ENCODE measurements at places on chromosomes 1 and 21. TPM values are rescaled to one million over a fixed set of nuclear protein-coding genes. Genes with fewer than 3 reads are reported as not detected.

NBPF9 gene
- total RNA-seq: 34.5 TPM

S100A16 gene
- total RNA-seq: 143 TPM

SRP9 gene
- 213 TPM for total RNA-seq

DNA sequence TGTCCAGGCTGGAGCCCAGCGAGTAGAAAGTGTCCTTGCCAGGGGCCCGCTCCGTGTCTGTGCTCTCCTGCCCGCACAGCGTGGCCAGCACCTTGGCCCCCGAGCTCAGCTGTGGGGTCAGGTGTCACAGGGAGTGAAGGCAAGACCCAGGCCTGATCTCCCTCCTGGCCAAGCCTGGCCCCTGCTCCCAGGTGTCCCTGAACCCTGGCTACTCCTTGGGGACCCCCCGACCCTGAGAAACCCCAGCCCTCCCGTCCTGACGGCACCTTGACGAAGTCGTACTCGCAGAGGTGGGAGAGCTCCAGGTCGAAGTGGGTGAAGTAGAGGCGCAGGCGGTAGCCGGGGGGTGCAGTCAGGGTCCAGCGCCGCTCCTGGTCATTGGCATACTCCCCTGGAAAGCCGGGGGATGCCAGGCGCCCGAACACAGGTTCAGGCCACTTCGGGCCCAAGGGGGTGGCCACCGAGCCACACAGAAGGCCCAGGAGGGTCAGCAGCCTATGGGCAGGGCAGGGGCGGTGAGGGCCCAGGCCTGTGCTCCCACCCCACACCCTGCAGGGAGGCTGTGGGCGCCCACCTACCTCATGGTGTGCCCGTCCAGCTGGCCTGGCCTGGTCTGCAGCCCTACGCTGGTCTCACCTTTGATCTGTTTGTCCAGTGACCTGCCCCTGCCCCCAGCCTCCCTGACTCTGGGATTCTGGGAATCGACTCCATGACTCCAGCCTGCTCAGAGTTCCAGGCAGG, at the start of gene MASP2:
TSS of gene MASP2 (minus strand) at position 615 of the 741 bp plus-strand sequence. CDS start at position 583, 32 bp downstream.
- no peaks in the 10 kb centered on the region for H3K27me3 ChIP-seq
- H3K27ac ChIP-seq: no peak within 1 kb of the TSS
- no peaks in the 10 kb centered on the region for H3K4me1 ChIP-seq
- no peaks in the 10 kb centered on the region for H3K36me3 ChIP-seq

- H3K36me3 ChIP-seq: no peaks in the 10 kb centered on the region
- no peaks in the 10 kb centered on the region for H3K27me3 ChIP-seq
- peaks cover 2% of the 10 kb centered on the region for H3K4me1 ChIP-seq
- H3K4me3 ChIP-seq: no peak overlapping the region
- no peak overlapping the region for H3K27ac ChIP-seq
Measured at GRCh38 chr1:197027359-197027758, 39.7 kb downstream of the F13B start.

- H3K27me3 ChIP-seq: no peaks in the 10 kb centered on the region
- no peak for DNase-seq
- H3K27ac ChIP-seq: no peak overlapping the region
- H3K4me3 ChIP-seq: no peak overlapping the region
Measured at GRCh38 chr1:170131450-170131849, 14.3 kb upstream of the NTMT2 start.

WNT3A gene
- total RNA-seq: not detected

RASAL2 gene
- 34.2 TPM for total RNA-seq

- no peaks in the 10 kb centered on the region for H3K36me3 ChIP-seq
- no peak overlapping the region for H3K4me3 ChIP-seq
- H3K27me3 ChIP-seq: no peaks in the 10 kb centered on the region
- DNase-seq: peak; percentile 71
Measured at GRCh38 chr1:10615332-10615731, 140.6 kb downstream of the PEX14 start.

HJV gene
- not detected for total RNA-seq

OR2M3 gene
- not detected for total RNA-seq

DNA sequence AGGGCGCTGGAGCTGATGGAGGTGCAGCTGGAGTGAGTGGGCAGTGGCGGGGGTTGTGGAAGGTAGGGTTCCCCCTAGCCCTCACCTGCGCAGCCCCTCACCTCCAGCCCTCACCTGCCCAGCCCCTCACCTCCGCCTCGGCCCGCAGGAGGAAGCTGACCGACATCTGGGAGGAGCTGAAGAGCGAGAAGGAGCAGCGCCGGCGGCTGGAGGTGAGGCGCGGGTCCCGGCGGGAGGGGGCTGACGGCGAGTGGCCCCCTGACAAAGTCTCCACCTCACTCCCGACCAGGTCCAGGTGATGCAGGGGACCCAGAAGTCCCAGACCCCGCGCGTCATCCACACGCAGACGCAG, 2.7 kb downstream of the EVA1B start:
- no peaks in the 10 kb centered on the region for H3K36me3 ChIP-seq
- peaks cover 28% of the 10 kb centered on the region for H3K4me1 ChIP-seq
- H3K27me3 ChIP-seq: no peaks in the 10 kb centered on the region
- peak overlapping the region; percentile 63 for H3K4me3 ChIP-seq
- H3K27ac ChIP-seq: peak overlapping the region; percentile 78

RGS4 gene
- total RNA-seq: 99.0 TPM

DNA sequence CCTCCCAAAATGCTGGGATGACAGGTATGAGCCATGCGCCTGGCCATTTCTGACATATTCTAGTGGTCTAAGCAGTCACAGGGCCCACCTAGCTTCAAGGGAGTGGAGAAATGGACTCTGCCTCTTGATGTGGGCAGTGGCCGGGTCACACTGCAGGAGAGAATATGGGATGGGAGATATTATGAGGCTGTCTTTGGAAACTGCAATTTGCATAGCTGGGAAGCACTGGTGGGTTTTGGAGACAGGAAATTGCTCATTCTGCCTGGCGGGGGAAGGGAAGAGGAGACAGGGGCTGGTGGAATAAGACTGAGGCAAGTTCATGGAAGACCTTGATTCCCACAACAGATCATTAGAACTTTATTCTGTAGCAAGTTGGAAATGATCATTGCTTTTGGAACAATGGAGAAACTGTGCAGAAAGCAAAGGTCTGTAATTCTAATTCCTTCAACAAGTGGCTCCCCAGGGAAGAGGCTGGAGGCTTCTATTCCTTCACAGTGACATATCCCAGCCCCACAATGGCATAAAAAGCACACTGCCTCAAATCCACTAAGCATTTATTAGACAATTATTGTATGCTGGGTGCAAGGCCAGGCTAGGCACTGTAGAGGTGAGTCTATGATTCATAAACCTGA, 10.5 kb downstream of the NCMAP start:
- peaks cover 32% of the 10 kb centered on the region for H3K4me1 ChIP-seq
- no peak for DNase-seq
- H3K36me3 ChIP-seq: no peaks in the 10 kb centered on the region
- H3K27ac ChIP-seq: no peak overlapping the region

GRCh38 chr1:55230659-55231058, 15.5 kb upstream of the USP24 start:
- no peaks in the 10 kb centered on the region for H3K36me3 ChIP-seq
- H3K27ac ChIP-seq: no peak overlapping the region
- H3K27me3 ChIP-seq: no peaks in the 10 kb centered on the region
- DNase-seq: no peak
- H3K4me3 ChIP-seq: no peak overlapping the region

GRCh38 chr1:190808035-190808434, 330.4 kb upstream of the BRINP3 start:
- no peak for DNase-seq
- H3K4me1 ChIP-seq: peaks cover 6% of the 10 kb centered on the region
- H3K27me3 ChIP-seq: peaks cover 7% of the 10 kb centered on the region

DNA sequence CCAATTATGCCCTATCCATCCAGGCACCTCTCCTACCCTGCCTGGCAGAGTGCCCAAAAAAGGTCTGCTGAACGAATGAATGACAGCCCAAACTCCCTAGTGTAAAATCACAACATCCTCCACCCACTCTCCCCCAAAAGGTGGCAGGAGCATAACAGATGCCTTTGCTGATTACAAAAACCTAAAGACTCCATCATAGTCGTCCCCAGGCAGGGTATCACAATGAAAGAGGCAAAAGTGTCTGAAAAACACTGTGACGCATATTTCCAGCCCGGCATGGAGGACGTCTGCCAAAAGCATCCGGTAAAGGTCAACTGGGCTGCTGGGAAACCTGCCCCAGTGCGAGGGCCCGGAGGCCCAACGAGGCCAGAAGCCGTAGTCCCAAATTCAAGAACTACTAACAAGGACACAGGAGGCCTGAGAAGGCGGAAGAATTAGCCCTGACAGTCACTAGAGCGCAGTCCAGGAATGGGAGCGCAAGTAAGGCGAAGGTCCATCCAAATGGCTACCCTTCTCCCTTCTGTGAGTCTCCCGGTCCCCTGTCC, 576 bp downstream of the SMIM12 start:
- H3K27me3 ChIP-seq: peaks cover 7% of the 10 kb centered on the region
- peak overlapping the region; percentile 92 for H3K27ac ChIP-seq
- peaks cover 31% of the 10 kb centered on the region for H3K4me1 ChIP-seq
- no peak for DNase-seq
- H3K4me3 ChIP-seq: peak overlapping the region; percentile 98
- H3K36me3 ChIP-seq: peaks cover 4% of the 10 kb centered on the region

GRCh38 chr1:14598007-14598497, 433 bp upstream of the KAZN start:
- H3K4me3 ChIP-seq: peak overlapping the region; percentile 44
- no peaks in the 10 kb centered on the region for H3K36me3 ChIP-seq
- H3K4me1 ChIP-seq: peaks cover 9% of the 10 kb centered on the region
- no peak overlapping the region for H3K27ac ChIP-seq
- DNase-seq: no peak
- H3K27me3 ChIP-seq: peaks cover 56% of the 10 kb centered on the region

- no peak overlapping the region for H3K4me3 ChIP-seq
- H3K27me3 ChIP-seq: peaks cover 8% of the 10 kb centered on the region
- H3K4me1 ChIP-seq: no peaks in the 10 kb centered on the region
- DNase-seq: peak; percentile 73
Measured at GRCh38 chr21:42349420-42350317, 1.1 kb downstream of the TFF2 start.

GRCh38 chr1:227576189-227576588, 12.8 kb downstream of the ZNF678 start:
- H3K36me3 ChIP-seq: peaks cover 13% of the 10 kb centered on the region
- H3K4me3 ChIP-seq: no peak overlapping the region
- no peaks in the 10 kb centered on the region for H3K4me1 ChIP-seq
- no peaks in the 10 kb centered on the region for H3K27me3 ChIP-seq

- no peak overlapping the region for H3K4me3 ChIP-seq
- no peaks in the 10 kb centered on the region for H3K27me3 ChIP-seq
- no peak for DNase-seq
- H3K4me1 ChIP-seq: peaks cover 70% of the 10 kb centered on the region
Measured at GRCh38 chr1:201272799-201273198, 10.5 kb upstream of the PKP1 start.

GRCh38 chr21:38965241-38965640, 159.5 kb downstream of the ETS2 start:
- no peak overlapping the region for H3K4me3 ChIP-seq
- H3K36me3 ChIP-seq: peaks cover 2% of the 10 kb centered on the region
- no peaks in the 10 kb centered on the region for H3K27me3 ChIP-seq
- no peak for DNase-seq
- H3K27ac ChIP-seq: no peak overlapping the region

DNA sequence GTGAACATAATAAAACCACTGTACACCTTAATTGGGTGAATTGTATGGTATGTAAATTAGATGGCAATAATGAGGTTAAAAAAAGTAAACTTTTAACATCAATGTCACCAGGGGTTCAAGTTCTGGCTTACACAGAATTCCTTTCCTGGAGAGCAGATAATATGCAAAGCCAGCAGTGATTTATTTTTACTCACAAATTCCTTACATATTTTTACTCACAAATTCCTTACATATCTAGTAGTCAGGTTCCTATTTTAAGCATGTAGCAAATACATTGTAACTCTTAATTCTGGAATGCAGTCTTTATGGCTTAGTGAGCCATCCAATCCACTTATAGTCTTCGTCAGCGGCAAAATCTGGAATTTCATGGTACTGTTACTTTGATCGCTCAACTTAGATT, 1.3 kb upstream of the UBE4B start:
- no peaks in the 10 kb centered on the region for H3K36me3 ChIP-seq
- no peak overlapping the region for H3K4me3 ChIP-seq
- H3K27me3 ChIP-seq: no peaks in the 10 kb centered on the region
- DNase-seq: no peak

LYPLA2 gene
- 39.9 TPM for total RNA-seq

DNA sequence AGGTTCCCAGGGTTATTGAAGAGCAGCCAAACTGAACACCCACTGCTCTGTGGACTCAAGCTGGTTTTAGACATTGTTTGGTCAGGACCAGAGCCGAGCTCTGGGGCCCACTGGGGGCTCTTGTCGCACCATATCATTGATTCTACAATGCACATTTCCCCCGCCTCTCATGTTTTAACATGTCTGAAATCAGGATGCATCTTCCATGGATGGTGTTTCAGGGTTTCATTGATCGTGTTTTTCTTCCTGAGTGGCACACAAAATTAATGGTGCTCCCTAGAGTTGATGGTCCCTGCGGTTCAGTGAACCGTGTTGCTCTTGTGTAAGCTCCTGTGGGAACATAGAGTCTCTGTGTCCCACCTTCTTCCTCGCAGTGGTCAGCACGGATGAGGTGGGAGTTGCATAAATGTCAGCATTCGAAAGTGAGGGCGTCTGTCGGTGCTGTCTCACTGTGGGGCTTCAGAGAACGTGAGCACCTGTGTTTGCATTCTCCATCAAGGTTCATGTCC, 38.3 kb downstream of the GALNT2 start:
- peaks cover 81% of the 10 kb centered on the region for H3K4me1 ChIP-seq
- H3K27me3 ChIP-seq: no peaks in the 10 kb centered on the region
- H3K36me3 ChIP-seq: no peaks in the 10 kb centered on the region
- no peak for DNase-seq
- H3K4me3 ChIP-seq: peak overlapping the region; percentile 10

C1orf185 gene
- total RNA-seq: not detected

DNA sequence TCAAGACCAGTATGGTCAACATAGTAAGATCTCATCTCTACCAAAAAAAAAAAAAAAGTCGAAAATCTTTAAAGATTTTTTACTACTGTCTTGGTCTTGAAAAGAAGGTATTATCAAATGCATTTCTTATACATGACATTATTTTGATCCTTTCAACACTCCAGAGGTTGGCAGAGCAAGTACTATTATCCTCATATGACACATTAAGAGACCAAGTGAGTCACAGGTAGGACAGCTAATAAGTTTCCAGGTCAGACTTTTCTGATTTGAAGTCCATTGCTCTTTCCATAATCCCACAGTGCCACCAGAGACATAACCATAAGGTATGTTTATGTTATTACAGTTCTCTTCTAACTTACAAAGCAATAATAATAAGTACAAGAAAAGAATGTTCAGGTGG, 15.2 kb downstream of the DBT start:
- no peak overlapping the region for H3K4me3 ChIP-seq
- peaks cover 43% of the 10 kb centered on the region for H3K36me3 ChIP-seq
- no peaks in the 10 kb centered on the region for H3K4me1 ChIP-seq
- no peaks in the 10 kb centered on the region for H3K27me3 ChIP-seq

GRCh38 chr1:38559446-38560165, 300.0 kb downstream of the RRAGC start:
- no peak for DNase-seq
- no peak overlapping the region for H3K4me3 ChIP-seq
- no peak overlapping the region for H3K27ac ChIP-seq
- peaks cover 22% of the 10 kb centered on the region for H3K27me3 ChIP-seq
- H3K36me3 ChIP-seq: no peaks in the 10 kb centered on the region
- H3K4me1 ChIP-seq: no peaks in the 10 kb centered on the region

Data from osteocyte (in vitro differentiated cells).